ENCODE measurements at places on chromosomes 1 and 21.
A peak's percentile ranks its signal among the peaks of the same experiment; 100 is the strongest.

- DNase-seq = no peak
Observed at GRCh38 chr1:205260948-205261732, 33.4 kb downstream of the TMCC2 start.

DNA sequence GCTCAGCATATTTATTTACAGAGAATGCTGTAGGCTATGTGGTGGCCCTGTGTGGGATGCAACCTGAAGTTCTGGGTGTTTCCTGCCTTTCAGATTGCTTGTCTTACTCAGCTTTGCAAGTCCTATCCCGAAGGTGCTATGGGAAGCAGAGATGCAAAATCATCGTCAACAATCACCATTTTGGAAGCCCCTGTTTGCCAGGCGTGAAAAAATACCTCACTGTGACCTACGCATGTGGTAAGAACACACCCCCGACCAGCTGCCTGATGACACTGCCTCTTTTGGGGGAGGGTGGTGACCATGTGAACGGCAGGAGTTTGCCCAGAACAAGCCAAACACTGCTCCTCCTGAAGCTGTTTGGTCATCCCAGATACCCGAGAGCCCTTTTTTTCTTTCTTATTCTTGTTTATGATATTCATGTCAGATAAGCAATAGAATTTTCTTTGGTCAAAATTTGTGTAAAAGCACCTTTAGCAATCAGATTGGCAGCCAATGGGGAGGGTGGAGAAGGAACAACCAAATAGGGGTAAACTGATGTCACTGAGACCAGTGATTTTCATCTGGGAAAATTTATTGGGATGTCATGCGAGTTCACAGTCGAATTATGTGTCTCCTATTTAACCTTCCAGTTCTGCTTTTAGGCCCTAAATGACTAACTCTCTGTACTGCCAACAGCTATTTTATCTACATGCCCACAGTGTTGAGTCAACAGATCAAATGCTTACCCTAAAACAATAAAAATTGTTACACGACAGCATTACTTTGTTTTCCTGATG, 82.6 kb downstream of the EVA1C start:
- peak; percentile 83 for DNase-seq

- no peak for DNase-seq
Observed at GRCh38 chr1:226625326-226625725, 76.8 kb downstream of the STUM start.

DNA sequence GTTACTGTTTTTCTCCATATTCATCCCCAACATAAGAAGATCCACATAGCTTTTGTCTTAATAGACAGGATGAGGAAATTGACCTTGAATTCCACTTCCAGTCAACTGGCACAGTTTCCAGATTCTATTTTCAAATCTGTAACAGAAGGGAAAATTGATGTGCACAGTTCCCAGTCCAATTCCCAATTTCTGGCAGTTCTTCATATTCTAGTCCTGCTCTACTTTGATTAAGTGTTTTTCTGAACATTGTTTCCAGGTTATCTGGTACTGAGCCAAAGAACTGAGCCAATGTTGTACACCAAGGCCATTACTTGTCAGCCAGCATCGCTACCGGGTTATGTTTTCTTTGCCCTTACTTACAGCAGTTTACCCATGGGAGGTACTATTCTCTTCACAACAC, 1755.4 kb downstream of the PLA2G4A start:
- DNase-seq = no peak

GRCh38 chr21:45371081-45371480, 33.9 kb upstream of the COL18A1 start:
- no peak for DNase-seq

GRCh38 chr21:25670726-25671125, 31.7 kb downstream of the JAM2 start:
- DNase-seq = no peak

DNA sequence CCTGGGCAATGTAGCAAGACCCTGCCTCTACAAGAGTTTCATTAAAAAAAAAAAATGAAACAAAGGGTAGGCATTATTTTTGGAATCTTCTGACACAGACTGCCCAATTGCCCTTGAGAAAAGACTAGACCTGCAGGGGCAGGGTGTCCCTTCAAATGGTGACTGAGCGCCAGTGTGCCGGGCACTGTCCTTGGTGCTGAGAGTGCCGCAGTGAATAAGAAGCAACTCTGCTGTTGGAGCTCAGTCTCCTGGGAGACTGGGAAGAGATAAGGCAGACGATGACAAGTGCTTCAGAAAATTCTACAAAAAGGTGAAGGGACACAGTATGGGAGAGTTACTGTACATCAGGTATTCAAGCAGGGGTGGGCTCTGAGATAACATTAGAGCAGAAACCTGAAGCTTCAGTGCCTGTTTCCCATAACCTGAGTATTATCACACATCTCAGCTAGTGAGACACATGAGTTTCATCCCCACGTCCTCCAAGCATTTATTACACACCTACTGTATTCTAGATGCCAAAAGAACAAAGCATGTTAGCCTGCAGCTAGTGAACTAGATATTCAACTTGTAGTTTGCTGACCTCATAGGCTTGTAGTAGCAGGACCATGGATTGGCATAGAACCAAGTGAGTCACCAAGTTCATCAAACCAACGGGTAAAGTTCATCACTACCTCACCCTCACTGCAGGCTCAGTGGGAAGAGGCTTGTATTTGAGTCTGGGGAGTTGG, 18.4 kb upstream of the RPL11 start:
- no peak for DNase-seq

DNA sequence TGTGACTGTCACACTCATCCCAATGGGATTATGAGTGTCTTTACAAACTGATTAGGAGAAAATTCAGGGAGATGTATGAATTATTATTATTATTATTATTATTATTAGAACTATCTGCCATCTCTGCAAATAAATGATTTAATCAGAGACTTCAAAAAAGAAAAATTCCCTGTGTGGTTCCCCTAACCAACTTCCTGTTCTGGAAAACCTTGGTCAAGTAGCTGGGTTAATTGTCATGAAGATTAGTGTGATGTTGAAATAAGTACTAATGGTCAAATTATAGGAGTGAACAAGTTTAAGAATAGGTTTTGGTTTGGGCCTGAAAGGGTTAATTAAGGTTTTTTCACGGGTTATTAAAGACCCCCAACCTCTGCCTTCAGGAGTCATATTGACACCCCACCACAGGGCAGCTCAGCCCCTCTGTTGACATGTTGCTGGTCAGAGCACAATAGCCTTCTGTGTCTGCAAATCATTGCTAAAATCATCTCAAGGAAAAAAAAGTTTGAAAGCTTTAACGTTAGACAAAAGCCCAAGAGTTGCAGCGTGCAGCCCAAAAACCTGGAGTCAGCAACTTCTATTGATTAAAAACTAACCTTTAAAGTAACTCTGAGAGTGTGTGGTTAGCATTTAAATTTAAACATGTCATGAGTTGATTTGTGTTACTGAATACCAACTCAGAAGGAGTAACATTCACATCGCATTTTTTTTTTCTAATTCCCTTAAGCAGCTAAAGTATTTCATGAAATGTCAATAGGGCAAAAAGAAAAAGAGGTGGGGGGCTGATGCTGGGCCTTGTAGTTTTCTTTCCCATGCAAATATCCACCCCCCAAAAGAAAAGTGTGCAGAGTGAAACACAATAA, 272.5 kb downstream of the TM2D1 start:
- DNase-seq = no peak

DNA sequence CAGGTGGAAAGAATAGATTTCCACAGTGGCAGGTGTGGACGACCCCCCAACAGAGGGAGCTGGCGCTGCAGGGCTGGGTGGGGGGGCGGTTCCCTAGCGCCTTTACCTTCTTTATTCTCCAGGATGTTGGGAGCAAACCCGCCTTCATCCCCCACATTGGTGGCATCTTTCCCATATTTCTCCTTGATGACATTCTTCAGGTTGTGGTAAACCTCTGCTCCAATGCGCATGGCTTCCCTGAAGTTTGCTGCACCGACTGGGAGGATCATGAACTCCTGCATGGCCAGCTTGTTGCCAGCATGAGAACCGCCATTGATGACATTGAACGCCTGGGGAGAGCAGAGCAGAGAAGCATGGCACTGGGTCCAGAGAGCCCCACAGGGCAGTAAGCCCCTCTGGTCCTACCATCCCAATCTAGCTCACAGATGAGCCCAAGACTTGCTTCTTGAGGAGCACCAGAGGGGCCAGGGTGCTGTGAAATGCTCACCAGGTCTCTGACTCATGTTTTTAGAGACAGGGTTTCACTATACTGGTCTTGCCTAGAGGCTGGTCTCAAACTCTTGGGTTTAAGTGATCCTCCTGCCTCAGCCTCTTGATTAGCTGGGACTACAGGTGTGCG, 12.2 kb downstream of the ENO1 start:
- no peak for DNase-seq

DNA sequence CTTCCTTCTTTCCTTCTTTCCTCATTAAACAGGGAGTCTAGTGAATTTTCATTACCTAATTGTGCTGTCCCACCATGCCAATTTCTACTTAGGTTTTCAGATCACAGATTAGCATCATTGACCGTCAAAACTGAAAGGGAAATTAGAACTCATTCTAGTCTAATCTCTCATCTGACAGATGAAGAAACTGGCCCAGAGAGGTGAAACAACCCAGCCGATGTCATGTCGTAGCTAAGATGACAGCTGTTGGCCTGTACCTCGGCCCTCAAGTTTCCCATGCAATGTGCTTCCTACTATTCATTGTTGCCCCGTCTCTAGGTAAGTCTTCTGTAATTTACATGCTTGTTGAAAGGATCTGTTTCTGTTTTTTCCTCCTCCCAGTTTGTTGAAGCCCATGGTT, 128.2 kb upstream of the KIAA0040 start:
- DNase-seq = no peak

GRCh38 chr1:4090976-4091660, 191.0 kb upstream of the C1orf174 start:
- DNase-seq = no peak
